ENCODE measurements at places on chromosomes 7 and 10. TPM values are rescaled to one million over a fixed set of nuclear protein-coding genes. Genes with fewer than 3 reads are reported as not detected.

ATG9B gene
- total RNA-seq, result 0.37 TPM

FAM131B gene
- total RNA-seq, result 1.00 TPM

GSTO1 gene
- total RNA-seq, result 212 TPM

FFAR4 gene
- total RNA-seq, result not detected

WNT16 gene
- 0.14 TPM for total RNA-seq

PDZD7 gene
- 1.1 TPM for total RNA-seq

GNGT1 gene
- total RNA-seq, result 0.37 TPM

ZNF3 gene
- 24.7 TPM for total RNA-seq

ARL3 gene
- total RNA-seq, result 8.9 TPM

CPN1 gene
- not detected for total RNA-seq

CSGALNACT2 gene
- total RNA-seq, result 27.6 TPM

PNLIPRP3 gene
- total RNA-seq, result 0.09 TPM

DDIT4 gene
- 813 TPM for total RNA-seq

C10orf95 gene
- total RNA-seq, result not detected

UNCX gene
- total RNA-seq, result not detected

H2BK1 gene
- not detected for total RNA-seq

ZNF117 gene
- total RNA-seq, result 3.4 TPM

SLC16A12 gene
- not detected for total RNA-seq

HTRA1 gene
- total RNA-seq, result 218 TPM

RBM20 gene
- total RNA-seq, result under 0.01 TPM

ARF5 gene
- total RNA-seq, result 106 TPM

TAS2R4 gene
- 0.92 TPM for total RNA-seq

DLX5 gene
- not detected for total RNA-seq

All from smooth muscle cell of bladder (primary cell).